ENCODE measurements at places on chromosomes 5 and 9.

GRCh38 chr9:98985596-98985995 is 41.9 kb downstream of the COL15A1 start:
- no peak for DNase-seq

DNA sequence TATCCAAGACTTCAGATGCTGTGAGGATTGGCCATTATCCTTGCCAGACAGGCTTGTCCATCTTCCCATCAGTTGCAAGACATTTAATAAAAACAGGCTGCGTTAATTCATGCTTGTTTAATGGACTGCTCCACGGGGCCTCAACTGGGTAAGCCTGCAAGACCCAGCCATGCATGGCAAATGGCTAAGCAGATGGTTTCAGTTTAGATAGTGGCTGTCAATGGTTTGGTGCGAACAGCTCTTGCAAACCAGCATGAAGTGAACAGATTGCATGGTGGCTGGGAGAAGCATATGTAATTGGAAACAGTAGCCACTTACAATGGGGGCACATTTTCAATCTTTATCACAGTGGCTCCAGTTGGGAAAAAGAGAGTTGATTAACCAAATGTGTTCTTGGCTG is 628.2 kb upstream of the KLF4 start:
- DNase-seq, result no peak

GRCh38 chr9:87527211-87527916 is 29.7 kb downstream of the DAPK1 start:
- DNase-seq, result peak; percentile 73

DNA sequence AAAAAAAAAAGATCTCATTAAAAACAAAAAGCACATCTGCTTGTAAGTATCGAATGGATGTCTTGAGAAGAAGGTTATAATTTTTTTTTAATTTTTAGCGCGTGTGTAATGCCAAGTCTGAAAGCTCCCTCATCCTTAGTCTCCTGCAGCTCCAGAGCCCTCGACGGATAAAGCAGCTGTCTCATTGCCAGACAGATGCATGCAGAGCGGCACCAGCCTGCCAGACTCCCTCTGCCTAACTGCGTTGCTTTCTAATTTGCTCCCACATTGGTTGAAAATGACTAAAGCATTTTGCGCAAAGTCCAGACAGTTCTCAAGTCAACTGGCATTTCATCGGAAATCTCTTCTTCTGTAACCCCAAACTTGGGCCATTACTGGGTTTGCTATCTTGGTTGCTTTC is 29.4 kb downstream of the OLFM1 start:
- DNase-seq, result no peak

DNA sequence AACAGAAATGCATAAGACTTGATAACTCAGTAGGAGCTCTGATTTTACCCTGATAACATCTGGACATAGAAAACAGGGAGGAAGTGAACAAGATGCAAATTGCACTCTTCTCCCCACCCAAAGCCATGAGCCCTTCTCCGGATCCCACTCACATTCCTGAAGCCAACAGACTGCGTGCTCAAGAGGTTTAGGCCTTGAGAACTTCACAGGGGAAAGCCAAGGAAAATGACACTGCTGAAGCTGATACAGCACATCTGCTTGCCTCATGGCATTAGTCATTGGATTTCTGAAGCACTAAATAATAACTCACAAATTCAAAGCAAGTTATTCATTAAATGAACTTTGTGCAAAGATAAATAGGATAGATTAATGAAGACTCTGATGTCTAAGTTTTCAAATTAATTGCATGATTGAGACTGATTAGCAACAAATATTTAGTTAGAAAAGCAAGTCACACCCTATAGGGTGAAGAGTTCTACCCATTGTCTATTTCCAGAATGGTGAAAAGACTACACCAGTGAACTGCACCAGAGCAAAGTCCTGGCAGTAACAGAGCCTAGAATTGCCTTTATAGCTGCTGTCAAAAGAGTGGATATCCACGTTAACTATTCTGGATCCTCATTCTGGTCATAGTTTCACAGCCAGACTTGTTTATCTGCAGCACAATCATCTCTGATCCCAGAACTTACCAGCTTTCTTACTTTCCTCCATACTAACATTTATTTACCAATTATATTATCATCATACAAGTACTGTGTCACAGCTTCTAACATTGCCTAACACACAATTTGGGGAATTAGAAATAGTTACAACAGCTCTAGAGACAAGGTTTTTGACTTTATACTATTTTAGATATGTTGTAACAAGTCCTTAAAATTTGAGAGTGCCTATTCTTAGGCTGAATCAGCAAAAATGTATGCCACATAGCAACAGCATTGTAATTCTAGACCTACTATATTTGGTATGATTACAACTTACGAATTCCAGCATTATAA is 432.1 kb upstream of the RGMB start:
- DNase-seq, result no peak

- DNase-seq, result no peak
These were observed 228.3 kb downstream of the CACNA1B start for GRCh38 chr9:138105561-138106505.

DNA sequence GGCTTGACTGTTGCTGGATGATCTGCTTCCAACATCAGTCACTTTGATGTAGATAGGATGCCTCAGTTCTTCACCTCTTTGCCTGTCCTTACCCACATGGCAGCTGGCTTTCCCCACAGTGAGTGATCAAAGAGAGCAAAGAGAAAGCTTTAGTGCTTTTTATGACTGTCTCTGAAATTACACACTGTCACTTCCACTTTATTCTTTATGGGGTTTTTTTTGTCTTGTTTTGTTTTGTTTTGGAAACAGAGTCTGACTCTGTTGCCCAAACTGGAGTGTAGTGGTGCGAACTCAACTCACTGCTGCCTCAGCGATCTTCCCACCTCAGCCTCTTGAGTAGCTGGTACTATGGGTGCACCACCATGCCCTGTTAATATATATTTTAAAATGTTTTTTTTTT is 32.4 kb upstream of the C5orf24 start:
- DNase-seq, result no peak

GRCh38 chr5:52997424-52997823 is 8.3 kb downstream of the ITGA2 start:
- no peak for DNase-seq

DNA sequence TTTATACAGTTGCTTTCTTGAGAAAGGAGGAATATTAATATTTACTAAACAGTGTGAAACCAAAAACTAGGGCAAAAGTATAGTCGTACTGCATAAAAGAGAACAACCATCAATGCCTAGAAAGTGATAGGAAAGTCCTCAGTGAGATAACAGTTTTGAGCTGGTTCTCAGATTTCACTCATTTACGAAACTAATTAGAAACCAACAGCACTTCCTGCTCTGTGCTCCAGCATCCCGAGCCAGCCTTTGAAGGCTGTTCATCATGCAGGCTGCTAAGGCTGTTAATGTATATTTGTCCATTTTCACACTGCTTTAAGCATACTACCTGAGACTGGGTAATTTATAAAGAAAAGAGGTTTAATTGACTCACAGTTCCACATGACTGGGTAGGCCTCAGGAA is 2039.9 kb downstream of the EFNA5 start:
- DNase-seq, result no peak

DNA sequence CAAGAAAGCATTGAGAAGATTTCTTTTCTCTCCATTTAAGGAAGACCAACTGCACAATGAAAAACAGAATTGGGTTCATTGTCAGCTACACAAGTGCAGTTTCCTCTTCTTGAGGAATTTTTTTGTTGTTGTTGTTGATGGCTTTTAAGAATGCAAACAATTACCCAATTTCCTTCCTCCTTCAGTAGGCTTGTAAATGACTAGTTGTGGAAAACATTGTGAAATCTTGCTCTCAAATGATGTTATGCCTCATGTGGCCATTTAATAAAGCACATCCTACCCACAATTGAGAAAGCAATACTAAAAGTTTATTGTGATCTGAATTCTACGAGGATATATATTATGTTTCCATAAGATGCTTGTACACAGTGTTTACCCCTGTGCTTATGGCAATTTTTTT is 171.6 kb downstream of the FAM174A start:
- no peak for DNase-seq

DNA sequence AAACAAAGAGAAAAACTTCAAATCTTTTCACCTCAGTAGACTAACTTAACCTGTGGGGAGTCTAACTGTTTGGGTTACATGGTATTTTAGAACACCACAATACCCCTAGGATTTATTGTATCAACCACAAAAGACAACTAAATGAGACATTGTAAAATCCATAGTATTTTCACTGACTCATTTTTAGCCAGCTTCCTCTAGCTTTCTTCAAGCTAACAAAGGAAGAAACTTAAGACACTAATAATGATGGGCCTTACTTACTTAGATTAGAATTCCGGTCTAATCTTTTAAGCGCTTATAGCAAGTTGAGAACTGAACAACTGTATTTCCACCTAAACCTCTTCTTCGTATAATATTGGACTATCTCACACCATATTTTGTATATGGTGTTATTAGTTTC is 529.3 kb downstream of the DMRTA1 start:
- DNase-seq, result no peak

DNA sequence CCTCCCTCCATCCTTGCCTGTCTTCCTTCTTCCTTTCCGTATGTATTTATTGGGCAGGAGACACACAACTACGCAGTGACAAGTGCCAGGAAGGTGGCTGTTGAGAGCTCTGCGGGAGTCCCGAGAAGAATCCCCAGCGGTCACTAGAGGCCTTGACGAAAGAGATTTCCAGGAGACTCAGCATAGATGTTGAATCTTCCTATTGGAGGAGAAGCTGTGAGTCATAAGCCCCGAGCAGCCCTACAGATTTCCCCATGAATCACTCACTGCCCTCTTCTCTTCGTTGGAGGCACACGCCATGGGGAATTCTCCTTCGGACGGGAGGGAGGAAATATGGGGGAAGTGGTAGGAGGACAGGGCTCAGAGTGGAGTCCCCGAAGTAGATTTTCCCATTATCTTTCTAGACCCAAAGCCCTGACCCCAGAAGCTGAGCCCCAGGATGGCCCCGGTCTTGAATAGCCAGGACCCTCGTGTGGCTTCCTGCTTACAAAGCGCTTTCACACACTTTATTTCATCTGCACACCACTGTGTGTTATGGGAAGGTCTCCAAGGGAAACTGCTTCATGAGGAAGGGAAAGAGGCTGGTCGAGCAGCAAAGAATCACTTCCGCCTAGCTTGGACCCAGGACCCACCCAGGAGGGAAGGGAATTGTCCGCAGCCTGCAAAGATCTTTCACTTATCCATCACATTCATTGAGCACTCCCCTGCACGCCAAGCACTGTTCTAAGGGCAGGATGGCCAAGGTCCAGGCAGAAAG is 12.7 kb downstream of the DUSP1 start:
- no peak for DNase-seq

DNA sequence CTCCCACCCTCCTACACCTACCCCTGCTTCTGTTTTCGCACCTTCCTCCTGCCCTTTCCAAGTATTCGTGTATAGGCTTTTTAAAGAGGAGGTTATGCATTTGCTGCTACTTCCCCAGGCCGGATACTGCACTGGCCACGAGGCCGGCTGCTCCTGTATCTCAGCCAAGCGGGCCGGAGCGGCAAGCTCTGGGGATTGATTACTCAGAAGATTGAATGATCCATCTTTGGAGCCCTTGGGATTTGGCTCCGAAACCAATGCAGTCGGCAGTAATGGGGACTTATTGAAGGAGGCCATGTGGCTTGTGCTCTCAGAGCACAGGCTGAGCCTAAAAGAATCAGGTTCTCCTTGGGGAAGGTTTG is 405.3 kb downstream of the TLE4 start:
- DNase-seq, result no peak

DNA sequence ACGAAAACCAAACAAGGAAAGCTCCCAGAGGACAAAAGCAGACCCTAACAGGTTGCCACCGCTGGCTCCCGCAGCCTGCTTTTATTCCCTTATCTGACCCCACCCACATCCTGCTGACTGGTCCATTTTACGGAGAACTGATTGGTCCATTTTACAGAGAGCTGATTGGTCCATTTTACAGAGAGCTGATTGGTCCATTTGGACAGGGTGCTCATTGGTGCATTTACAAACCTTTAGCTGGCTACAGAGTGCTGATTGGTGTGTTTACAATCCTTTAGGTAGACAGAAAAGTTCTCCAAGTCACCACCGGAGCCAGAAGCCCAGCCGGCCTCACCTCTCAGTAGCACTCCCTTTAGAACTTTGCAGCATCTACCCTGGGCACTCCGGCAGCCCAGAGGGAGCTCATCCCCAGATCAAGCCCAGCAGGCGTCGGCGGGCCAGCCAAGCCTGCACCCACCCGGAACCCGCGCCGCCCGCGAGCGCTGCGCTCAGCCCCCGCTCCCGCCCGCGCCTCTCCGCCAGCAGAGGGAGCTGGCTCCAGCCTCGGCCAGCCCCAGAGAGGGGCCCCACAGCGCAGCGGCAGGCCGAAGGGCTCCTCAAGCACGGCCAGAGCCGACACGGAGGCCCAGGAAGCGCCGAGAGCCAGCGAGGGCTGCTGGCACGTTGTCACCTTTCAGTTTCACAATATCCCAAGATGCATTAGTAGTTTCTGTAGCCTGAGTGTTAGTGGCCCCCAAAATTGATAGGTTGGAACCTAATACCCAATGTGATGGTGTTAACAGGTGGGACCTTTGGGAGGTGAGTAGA is 35.3 kb upstream of the CLPTM1L start:
- DNase-seq, result no peak

GRCh38 chr5:33441241-33442177 is 744 bp downstream of the TARS1 start:
- DNase-seq, result peak; percentile 51

Measured in NCI-H2081 treated with DMSO at 0.1 percent for 48 hours (cell line).